ENCODE measurements at places on chromosomes 16 and 17.
A peak's percentile ranks its signal among the peaks of the same experiment; 100 is the strongest.

- no peak for DNase-seq
Measured at GRCh38 chr17:52762794-52763167, 604.3 kb upstream of the CA10 start.

DNA sequence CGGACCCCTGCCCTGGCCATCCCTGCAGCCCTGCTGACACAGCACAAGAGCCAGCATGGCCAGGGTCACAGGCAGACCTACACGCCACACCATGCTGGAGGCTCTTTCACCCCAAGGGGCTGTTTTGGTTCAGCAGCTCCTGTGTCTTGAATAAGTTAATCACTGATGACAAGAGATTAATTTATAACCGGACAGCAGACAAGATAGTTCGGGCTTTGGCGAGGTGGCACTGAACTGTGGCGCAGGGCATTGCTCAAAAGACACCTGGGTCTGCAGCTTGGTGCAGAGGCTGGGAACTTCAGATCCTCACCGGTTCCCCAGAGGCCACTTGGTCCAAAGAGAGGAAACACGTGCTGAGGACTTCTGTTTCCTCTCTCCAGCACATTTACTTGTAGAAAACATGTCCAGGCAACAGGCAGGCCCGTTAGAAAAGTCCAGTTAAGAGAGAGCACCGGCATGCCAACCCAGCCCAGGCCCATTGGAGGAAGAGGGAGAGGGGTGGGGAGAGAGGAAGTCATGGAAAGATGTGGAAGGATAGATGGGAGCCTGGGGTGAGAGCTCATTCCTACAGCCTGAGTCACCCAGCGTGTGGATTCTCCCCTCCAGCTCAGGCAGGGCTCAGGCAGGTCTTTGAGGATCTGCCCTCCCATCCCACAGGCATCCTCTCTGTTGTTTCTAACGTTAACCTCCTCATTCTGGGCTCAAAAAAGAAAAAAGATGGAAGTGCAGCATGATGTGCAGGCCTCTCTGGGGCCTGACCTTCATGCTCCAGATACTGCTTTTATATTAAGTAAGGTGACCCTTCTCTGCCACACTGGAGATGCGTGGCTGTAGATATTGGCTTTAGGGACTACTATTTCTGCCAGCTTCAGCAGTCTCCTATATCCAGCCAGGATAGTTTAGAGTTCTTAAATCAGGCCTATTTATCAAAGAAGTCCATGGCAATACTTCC, 80.0 kb upstream of the HNF1B start:
- DNase-seq, result no peak

DNA sequence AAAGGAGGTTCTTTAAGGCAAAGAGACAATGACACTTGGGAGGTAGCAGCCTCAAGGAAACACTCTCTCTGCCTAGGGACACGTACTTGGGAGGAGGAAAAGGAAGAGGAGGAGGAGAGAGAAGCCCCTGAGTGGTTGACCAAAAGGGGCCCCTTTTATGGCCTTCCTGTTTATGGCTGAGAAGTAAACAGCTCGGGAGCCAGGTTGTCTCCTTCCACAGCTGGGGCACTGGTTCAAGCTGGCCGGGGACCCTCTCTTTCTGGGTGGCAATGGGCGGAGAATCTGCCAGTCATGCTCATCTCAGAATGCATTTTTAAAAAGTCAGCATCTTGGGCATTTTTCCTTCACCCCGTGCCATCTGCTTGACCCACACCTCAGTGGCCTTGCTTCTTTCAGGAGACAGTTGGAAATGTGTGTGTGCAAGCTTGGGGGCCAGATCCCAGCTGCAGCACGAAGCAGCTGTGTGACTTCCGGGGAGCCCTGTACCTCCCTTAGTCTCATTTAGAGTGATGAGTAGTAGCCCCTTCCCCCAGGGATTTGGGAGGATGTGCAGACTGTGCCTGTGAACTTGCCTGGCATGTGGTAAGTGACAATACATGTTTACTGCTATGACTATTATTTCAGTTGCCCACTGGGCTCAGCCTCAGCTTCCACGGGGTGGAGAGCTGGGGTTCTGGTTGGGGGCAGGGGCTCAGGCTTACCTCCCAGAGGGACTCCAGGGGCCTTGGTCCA, 33.8 kb upstream of the SALL1 start:
- no peak for DNase-seq

DNA sequence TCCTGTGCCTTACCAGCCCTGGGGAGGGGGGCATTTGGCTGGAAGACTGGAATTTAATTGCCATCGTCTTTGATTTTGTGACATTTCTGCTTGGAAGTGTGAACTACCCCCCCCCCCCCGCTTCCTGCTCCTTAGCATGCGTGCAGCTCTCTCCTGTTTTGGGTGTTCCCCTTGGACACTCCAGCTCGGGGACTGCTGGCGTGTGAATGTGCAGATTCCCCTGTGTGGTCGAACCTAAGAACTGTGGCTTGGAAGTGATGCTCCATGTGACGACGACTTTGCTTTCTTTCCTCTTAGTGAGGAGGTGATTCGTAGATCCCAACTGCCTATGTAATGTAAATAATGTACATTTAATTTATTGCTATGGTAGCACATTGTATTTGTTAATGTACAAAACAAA, 26.1 kb downstream of the OR1D5 start:
- DNase-seq, result no peak

DNA sequence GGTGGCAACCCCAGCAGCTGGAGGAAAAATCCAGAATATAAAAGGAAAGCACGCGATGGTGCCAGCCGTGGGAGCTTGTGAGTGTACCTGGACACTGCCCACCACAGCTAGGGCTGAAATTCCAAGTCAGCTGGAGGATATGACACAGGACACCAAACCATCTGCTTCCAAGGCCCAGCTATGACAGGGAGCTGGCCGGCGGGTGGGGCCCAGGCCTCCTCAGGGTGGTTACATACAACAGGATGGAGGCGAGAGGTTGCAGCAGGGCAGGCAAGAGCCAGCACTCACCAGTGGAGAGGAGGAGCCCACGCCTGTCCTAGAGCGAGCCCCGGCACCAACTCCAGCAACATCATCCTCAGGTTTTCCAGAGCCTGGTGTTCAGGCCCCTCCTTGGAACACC, 163.2 kb upstream of the RPL38 start:
- DNase-seq, result no peak

GRCh38 chr17:76138234-76138895, 2.7 kb downstream of the FOXJ1 start:
- DNase-seq, result peak; percentile 73

DNA sequence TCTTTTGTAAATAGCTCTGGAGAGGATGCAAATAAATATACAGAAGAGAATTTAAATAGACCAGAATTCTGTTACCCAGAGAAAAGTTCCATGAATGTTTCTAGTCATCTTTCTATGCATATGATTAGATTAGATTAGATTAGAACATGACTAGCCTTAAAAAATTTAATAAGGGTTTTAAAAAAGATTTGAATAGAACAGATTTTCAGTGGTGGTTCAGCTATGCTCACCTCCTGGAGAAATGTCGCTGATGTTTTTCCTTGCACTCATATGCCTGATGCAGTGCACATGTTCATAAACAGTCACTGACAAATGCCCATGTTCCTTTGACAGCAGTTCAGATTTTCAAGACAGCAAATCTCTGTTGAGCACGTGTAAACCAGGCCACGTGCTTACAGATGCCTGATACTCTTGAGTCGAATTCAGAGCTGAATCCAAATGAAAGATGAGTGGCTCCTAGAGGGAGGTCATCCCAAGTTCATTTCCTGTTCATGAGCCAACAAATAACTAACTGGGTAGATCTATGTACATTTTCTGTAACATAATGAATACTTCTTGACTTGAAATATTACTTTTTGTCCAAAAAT, 19.9 kb upstream of the RAB11FIP4 start:
- DNase-seq, result no peak

- DNase-seq, result no peak
Measured at GRCh38 chr17:70642059-70642458, 472.7 kb downstream of the KCNJ2 start.

DNA sequence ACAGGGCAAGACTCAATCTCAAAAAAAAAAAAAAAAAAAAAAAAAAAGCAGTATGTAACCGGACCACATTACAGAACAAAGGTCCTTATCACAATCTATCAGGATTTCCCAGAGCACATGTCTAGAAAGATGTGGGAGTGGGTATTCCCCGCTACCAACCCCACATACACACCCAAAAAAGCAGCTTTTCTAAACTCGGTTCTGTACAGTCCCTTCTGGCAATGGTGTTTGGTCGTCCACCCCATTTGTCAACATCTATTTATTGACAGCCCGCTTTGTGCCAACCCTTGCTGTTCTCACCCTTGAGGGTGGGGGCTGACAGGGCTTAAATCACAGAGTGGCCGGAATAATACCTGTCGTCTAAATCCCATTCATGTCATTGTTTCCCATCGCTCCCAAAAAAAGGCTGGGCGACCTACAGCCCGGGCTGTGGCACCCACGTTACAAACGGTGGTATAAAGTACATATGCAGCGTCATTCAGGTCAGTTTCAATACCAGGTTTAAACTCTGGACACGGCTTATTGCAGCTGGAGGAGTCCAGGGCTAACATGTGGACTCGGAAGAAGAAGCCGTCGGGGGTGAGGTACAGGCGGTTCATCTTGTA, 3.6 kb downstream of the C17orf58 start:
- DNase-seq, result no peak

DNA sequence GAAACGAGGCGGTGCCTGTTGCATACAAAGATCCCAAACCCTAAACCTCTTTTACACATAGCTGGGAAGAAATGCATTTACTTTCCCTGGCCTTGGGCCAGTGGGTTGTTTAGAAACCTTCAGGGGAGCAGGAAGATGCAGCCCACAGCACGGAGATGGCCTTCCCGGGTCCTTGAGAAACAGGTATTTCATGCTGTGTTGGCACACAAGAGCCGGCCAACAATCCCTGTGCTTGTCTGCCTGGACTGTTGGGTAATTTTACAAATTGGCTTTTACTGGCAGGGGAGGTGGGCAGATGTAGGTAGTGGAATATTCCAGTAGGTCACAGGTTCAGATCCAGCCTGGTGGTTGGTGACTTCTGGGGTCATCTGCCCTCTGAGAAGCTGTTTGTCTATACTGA, 148.0 kb downstream of the FOXL1 start:
- DNase-seq, result no peak
